ENCODE measurements at places on chromosomes 4 and X.

DNA sequence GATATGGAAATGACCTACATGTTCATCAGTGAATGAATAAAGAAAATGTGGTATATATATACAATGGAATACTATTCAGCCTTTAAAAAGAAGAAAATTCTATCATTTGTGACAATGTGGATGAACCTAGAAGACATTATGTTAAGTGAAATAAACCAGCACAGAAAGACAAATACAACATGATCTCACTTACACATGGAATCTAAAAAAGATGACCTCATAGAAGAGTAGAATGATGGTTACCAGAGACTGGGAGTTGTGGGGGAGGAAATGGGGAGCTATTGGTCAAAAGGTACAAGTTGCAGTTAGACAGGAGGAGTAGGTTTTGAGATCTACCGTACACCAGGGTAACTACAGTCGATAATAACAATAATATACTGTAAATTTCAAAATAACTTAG is 51.5 kb downstream of the WNK3 start:
- no peak for DNase-seq

DNA sequence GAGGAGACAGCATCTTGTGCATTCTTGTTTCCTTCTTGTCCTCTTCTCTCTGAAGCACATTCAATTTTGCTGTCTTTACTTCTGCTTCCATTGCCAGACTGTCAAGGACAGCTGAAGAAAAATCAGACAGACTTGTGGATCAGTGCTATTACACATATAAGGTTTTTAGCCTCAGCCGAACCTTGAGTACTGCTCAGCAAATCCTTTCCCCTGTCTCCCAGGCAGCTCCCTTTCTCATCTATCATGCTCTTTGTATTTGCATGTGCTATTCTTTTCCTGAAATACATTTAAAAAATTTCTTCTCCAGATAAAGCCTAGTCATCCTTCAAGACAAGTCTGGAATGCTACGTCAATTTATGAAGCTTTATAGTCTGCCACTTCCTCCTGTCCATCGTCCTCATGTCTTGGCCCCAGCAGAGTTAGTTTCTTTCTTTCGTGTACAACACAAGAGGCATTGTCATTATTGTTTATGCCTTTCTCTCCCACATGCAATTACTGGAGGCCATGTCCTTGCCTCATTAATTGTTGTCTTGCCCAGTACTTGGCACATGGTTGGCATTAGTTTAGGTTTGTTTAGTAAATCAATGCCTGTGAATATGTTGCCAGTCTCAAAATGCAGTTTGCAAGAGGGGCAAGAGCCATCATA is 45.1 kb downstream of the ADGRL3 start:
- no peak for DNase-seq

GRCh38 chr4:159770969-159771368 is 668.1 kb downstream of the RAPGEF2 start:
- DNase-seq = no peak

DNA sequence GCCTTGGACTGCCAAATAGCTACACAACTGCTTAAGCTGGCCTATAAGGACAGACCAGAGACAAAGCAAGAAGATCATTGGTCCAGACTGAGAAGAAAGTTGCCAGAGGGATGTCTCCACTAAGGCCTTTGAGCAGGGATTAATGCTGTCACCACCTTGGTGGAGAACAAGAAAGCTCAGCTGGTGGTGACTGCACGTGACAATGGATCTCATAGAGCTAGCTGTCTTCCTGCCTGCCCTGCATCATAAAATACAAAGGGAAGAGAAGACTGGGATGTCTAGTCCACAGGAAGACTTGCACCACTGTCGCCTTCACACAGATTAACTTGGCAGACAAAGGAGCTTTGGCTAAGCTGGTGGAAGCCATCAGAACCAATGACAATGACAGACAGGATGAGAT is 40.5 kb upstream of the FAM120C start:
- DNase-seq = no peak

DNA sequence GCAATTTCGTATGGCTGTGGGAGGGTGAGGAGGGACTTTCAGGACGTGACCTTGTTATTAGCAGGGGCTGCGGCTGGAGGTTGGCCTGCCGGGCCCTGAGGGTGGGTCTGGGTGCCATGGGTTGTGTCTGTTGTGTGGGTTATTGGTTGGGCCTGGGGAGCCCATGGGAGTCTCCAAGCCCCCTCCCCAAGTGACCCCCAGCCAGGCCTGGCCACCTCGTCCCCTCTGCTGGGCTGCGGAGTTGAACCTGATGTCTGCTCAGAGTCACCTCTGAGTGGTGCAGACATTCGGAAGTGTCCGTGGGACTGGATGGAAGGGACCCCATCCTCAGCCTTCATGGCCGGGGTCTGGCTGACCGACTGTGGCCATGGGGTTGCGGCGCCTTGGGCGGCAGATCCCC is 67.7 kb downstream of the TRMT44 start:
- DNase-seq = no peak

DNA sequence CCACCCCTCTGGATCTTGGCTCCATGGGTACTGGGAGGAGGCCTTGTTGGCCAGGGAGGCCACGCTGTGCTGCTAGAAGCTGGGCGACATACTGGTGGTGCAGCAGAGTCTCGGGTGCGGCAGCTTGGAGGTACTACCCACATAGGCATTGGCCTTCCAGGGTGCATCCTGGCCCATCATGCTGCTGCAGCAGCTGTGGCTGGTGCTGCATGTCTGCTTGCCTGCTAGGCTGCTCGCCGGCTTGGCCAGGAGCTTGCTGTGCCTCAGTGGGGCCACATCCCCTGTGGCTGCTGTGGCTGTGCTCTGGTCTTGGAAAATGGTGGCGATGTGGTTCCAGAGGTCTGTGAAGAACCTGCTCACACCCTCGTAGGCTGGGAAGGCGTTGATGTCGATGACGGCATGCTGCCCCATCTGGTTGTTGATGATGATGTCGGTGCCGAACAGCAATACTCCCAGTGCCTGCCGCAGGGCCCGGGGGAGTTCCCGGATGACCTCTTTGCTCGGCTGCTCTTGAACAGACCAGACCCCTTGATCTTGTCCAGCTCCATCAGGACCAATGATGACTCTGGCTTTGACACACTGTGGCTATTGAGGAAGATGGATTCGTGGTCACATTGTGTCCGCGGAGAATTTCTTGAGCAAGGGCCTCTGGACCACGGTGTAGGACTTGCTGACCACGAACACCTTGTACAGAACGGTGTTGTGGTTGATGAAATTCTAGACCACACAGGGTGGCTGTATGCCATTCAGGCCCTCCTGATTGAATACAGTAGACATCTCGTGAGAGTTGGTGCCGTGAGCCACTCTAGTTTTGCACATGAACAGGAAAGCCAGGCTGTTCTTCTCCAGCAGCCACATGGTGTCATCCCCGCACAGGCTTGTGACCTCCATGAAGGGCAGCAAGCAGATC is 11.8 kb downstream of the RBM10 start:
- DNase-seq = no peak

- DNase-seq = no peak
Measured at GRCh38 chr4:172225457-172225856, 412.3 kb downstream of the GALNTL6 start.

DNA sequence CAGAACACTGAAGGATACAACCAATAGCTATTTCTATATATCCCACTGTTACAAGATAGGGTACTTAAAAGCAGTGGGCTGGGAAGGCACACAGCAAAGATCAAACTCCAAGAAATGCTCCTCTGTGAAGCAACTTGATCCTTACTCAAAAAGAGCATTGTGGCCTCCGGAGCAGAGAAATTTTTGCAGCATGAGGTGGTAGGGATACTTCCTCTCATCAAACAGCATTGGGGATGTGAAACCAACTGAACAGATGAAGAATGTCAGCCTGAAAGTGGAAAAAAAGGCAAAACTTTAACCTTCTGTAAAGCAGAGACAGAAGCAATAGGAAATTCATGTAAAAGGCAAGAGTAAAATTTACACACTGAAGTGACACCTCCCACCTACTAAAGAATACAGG is 92.2 kb downstream of the HUWE1 start:
- peak; percentile 39 for DNase-seq

DNA sequence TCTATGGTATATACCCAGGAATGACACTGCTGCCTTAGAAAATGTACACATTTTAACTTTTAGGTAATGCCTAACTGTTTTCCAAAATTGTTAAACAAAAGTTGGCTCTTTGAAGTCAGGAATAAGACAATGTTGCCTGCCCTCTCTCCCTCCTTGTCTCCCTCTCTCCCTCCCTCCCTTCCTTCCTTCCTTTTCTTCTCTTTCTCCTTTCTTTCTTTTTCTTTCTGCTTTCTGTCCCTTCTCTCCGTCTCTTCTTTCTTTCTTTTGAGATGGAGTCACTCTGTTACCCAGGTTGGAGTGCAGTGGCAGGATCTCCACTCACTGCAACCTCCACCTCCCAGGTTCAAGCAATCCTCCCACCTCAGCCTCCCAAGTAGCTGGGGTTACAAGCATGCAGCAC is 4.6 kb upstream of the TMA16 start:
- DNase-seq = no peak

- DNase-seq = peak; percentile 74
Measured at GRCh38 chr4:108512615-108513505, 107.5 kb upstream of the RPL34 start.

GRCh38 chr4:26410385-26411293 is 79.6 kb downstream of the CCKAR start:
- peak; percentile 68 for DNase-seq

DNA sequence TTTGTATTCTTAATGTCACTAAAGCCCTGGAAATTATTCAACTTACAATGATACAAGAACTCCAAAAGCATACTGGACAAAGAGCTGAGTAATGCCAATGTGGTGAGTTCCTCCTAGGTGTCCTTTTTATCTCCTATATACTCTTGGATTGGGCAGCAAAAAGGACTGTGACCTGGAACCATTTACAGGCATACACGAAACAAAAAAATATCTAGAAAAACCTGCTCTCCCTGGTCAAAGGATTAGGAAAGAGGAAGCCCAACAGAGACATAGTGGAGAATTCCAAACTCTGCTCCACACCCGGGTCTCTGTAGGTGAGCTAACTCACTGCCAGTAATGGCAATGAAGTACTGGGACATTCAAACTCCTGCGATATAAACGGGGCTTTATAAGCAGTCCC is 25.3 kb downstream of the SULT1B1 start:
- no peak for DNase-seq

DNA sequence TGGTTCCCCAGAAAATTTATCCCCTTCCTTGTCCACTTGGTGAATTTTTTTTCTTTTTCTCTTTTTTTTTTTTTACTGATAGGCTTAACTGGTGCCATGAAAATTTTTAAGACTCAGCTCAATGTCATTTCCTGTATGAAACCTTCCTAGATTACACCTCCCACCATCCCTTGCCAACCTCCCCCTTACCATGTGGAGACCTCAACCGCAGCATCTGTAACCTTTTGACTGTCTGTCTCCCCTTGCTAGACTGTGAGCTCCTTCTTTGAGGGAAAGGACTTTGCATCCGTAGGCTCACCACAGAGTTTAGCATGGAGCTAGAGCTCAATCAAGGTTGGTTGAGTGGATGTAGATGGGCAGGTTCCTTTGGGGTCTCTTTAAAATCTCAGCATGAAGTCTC is 5.2 kb upstream of the PGRMC1 start:
- DNase-seq = no peak

- DNase-seq = no peak
Measured at GRCh38 chr4:3021127-3021526, 53.2 kb downstream of the HTT-AS start.

DNA sequence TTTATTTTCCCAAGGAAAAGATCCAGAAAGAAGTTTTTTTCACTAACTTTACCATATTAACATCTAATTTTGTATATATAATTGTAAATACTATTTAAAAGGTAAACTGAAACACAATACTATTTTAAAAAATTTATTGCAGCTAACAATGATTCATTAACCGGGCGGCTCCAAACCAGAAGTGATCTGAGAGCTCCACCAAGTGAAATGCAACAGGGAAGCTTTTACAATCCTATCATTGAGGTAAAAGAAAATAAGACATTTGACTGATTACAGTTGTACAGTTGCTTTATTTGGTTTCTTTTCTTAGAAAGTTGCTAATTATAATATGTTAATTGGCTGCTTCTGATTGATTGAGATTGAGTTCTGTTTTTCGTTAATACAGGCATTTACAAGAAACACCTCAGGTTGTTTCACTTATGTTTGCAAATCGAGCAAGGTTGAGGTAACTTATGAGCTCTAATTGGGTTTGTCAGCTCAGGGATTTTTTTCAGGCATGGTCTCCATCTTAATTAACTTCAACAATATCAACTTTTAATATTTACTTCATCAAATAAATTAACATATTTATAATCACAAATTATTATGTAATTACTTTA is 220.2 kb upstream of the UGT8 start:
- peak; percentile 64 for DNase-seq

GRCh38 chr4:145730026-145730425 is 50.1 kb downstream of the C4orf51 start:
- no peak for DNase-seq

DNA sequence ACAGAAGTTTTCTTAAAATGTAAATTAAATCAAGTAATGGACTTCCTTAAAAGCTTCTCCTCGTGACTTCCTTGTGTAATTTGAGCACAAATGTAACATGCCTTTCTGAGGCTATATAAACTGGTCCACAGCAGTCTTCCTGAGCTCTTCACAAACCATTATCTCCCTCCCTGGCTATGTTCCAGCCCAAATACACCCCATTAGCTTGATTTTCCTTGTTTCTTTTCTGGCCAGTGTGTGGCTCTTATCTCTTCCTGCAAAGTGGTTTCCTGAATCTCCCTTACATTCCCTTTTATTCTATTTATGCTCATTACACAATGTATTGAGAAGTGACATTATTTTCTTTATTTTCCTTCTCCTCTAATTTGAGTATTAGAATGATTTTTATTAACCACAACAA is 1085.3 kb upstream of the PCDH10 start:
- DNase-seq = peak; percentile 24

DNA sequence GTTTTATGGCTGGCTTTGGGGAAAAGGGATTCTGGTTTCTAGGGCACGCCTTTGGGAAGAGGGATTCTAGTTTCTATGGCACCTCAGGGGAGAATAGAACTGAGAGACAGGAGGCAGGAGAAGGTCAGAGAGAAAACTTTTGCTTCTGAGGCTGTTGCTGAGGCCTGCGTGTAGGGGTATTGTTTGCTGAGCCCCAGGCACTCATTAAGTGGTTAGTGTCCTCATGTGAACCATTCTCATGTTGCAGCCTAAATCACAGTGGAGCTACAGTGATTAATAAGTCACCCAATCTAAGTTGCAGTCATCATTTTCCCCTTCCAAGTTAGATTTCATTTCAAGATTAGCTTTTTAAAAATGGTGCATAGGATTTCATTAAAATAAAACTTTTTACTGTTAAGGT is 29.0 kb downstream of the VCX3A start:
- DNase-seq = no peak

- peak; percentile 1 for DNase-seq
Measured at GRCh38 chrX:45750639-45751038, 550.0 kb upstream of the DIPK2B start.

GRCh38 chr4:123479944-123480343 is 83.3 kb downstream of the SPRY1 start:
- DNase-seq = no peak

DNA sequence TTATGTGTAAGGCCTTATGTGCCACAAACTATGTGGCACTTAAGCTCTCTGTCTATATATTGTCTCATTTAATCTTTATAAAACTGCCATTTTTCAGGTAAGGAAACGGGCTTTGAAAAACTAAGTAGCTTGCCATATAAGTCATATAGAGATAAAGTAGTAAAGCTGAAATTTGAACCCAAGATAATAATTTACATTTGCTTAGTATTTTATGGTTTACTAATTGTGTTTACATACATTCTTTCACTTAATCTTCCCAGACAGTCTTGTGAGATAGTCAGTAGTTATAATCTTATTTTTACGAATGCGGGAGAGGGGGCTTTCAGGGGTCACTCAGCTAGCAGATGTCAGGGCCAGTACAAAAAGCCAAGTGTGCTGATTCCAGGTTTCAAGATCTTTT is 13.9 kb upstream of the CCNG2 start:
- no peak for DNase-seq
